ENCODE measurements at places on chromosomes 4 and X.
A peak's percentile ranks its signal among the peaks of the same experiment; 100 is the strongest.

DNA sequence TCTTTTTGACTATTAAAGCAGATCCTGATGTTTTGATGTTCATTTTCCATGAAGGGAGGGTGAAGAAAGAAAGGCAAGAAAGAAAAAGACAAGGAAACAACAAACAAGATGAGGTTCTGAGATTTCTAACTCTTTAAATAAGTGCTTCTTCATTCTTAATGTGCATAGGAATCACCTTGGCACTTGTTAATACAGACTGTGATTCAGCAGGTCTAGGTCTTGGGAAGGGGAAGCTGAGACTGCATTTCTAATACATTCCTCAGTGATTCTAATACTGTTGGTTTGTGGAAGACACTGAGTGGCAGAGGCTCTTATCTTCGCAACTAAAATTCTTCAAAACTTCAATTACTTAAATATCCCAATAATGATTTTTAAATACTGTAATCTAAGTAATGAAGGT, 95.2 kb upstream of the NAP1L5 start:
- no peak for ATAC-seq

DNA sequence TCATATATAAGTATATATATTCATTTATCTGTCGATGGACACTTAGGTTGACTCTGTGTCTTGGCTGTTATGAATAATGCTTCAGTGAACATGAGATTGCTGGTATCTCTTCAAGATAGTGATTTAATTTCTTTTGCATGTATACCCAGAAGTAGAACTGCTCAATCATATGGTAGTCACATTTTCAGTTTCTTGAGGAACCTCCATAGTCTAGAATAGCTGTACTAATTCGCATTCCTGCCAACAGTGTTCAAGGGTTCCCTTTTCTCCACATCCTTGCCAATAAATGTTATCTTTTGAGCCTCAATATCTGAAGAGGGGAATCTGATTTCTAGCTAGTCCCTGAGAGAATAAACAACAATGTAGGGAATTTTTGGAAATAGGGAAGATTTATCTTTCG, 32.4 kb upstream of the CCNG2 start:
- ATAC-seq, result no peak

GRCh38 chrX:139647597-139647996, 60.4 kb downstream of the MCF2 start:
- ATAC-seq, result no peak

DNA sequence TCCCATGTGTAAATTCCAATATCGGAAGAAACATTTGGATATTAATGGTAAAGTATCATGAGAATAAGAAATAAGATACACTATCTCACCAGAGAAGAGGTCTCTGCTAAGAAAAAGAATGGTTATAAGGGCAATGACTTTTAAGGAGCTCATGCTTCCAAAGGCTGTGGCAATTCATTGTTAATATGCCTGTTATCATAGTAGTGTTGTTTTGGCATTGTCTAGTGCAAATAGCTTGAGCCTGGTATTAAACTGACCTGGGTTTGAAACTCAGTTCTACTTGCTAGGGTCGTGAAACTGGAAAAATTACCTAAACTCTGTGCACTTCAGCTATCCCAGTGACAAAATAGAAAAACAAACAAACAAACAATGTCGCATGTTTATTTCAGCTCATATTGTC, 8.8 kb downstream of the HPGDS start:
- no peak for ATAC-seq

- no peak for ATAC-seq
These were observed 14.7 kb upstream of the SEC24D start for GRCh38 chr4:118850488-118851173.

DNA sequence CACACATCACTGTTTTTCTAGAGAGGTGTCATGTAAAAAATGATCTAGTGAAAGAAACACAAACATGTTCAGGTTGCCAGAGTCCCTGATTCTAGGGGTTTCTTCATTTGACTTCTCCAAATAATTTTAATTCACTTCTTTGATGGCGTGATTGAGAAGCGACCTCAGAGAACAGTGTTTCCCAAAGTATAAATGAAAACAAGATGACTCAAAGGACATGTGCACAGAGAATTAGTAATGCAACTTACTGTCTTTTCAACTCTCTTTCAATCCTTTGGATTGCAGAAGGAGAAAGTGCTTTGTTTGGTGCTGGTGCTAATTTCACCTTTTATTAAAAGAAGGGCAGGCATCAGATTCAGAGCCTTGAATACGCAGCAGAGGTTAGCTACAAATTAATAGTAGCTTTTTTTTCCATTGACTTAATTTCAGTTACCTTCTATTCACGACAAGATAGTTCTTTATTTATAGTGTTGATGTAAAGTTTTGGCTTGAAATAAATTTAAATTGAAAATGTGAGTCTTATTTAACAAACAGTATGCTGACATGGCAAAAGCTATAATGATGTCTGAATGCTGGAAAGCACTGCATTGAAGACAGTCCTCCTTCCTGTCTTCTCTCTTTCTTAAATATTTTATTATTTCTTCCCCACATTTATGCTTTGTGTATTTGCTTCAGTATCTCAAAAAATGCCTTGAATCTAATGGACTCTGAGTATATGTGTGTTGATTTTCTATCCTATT, 85.1 kb downstream of the SLC10A7 start:
- no peak for ATAC-seq

- ATAC-seq, result no peak
These were observed 4.7 kb downstream of the NLRP2B start for GRCh38 chrX:57675320-57675719.

DNA sequence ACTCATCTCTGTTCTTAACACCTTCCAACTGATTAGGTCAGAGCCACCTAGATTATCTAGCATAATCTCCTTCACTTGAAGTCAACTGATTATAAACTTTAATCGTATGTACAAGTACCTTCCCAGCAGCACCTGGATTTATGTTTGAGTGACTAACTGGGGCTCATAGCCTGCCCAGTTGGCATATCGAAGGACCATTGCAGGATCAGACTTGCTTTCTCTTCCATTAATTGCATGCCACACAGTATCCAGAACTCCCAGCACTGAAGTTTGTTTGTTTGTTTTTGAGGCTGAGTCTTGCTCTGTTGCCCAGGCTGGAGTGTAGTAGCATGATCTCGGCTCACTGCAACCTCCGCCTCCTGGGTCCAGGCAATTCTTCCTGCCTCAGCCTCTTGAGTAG, 27.9 kb downstream of the GRK4 start:
- no peak for ATAC-seq

DNA sequence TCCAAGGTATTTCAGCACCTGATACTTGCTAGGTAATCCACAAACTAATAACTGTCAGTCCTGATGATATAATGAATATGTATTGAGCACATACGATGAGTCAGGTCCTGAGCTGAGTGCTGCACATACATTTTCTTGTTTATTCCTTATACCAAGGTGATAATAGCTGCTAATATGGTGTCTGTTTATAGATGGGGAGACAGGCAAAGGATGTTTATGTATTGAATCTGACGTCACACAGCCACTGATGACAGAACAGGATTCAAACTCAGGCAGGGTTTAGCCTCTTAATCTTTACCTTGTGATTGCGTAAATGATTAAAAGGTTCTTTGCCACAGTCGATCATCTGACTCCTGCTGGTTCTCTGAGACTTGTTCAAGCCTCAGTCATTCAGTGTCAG, 609.9 kb upstream of the CPEB2 start:
- ATAC-seq, result no peak

DNA sequence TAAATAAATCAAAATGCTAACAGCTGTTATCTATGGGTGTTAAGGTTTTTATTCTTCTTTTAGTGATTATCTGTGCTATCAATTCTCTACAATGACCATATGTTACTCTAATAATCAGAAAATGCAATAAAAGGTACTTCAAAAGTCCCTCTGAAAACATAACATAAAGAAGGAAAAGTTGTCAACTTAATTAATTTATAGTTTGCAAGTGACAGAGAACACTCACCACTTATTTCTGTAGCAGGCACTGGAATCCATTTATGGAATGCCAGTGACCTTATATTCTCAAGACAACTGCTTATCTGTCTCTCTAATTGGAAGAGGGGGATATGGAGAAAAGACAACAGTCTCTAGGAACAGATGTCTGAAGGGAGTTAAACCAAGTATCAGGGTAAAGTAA, 25.6 kb upstream of the PLS3 start:
- no peak for ATAC-seq

DNA sequence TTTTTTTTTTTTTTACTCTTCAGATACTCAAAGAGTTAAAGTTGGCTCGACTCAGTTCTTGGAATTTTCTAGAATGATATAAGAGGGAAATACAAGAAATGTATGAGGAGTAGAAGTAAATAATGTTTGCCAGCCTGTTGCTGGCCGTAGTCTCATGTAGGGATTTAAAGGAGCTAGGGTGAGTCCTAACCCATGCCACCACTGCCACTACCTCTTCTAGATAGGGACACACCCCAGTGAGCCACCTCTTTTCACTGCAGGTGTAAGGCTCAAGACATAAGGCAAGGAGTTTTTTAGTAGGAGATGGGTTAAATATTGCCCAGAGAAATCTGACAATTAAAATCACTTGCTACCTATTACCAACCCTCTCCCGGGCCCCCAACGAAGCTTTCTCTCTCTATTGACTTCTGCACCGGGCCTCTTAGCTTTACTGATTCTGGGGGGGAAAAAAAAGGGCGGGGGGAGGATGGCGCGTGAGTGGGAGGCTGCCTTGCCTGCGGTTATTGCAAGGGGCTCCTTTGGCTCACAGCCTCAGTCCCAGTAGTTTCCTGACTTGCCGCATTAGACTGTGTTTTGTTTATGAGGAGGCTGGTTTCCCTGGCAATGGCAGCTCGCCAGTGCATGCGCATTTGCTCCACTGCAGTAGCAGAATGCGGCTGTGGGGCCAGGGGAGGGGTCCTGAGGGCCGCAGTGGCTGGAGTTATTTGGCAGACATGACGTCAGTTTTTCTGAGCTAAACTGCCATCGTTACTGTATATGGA, 3.0 kb downstream of the LINC00632 start:
- ATAC-seq, result peak; percentile 10

GRCh38 chr4:113674251-113674650, 87.3 kb downstream of the CAMK2D start:
- ATAC-seq, result no peak

DNA sequence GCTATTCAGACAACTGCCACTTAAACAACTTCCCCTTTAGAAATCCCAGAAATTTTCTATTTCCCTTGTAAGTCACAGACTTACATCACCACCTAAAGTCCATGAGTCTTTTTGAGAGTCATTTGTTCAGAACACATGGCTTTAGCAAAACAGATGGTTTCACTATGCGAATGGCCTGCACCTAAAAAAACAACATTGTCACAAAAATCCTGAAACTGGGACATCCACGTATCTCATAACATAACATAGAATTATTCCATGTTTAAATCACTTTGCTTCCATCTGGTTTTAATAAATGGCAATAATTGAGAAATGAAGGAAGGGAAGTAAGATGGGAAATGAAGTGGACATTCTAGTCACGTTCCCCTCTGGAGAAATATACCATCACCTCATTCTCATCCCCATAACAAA, 155.3 kb upstream of the EDNRA start:
- ATAC-seq, result no peak

- ATAC-seq, result no peak
These were observed 120.6 kb upstream of the PAQR3 start for GRCh38 chr4:79059631-79060399.

DNA sequence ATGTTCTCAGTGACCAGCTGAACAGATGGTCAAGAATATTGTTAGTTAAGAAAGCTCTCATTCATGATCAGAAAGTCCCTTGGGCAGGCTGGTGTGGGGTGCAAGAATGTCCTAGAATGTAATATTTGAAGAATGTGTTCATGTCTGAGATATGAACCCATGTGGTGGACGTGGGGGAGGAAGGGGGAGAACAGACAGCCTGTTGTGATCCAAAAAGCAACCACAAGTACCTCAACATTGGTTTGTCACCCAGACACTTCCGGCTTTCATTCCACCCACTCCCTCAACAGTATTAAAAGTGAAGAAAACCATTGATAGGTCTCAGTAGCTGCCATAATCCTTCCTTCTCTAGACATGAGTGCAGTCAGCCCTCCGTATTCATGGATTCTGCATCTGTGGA, 82.2 kb downstream of the MAML3 start:
- no peak for ATAC-seq

DNA sequence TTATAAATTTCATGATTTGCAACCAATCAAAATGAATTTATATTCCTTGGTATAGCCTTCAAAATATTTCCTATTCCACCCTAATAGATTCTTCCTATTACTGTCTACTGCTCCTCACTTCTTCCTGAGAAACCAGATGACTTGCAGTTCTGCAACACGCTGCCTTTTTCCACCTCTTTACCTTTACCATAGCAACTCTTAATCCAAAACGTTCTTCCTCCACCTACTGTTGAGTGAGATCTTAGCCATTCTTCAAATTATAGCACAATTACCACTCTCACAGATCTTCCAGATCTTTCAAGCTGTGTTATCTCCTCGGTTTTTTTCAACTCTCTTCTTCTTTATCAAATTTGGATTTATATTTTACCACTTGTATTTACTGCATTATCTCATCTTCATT, 289.8 kb downstream of the ADGRL3 start:
- ATAC-seq, result no peak

DNA sequence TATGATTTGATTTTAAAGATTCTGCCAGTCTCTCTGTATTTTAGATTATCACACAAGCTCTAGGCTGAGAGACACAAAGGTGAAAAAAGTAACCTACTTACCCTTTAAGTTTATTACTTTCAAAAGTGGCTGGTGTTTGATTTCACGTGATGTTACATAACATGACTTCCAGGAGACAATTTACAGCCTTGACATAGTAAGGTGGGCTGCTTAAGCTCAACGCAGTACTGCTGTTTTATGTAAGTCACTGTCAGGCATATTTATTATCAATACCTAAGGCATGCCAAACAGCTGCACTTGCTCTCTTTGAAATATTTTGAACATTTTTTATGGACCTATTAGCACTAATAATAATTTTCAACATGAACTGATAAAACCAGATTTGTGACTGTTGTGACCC, 451.5 kb upstream of the FAM241A start:
- ATAC-seq, result no peak

DNA sequence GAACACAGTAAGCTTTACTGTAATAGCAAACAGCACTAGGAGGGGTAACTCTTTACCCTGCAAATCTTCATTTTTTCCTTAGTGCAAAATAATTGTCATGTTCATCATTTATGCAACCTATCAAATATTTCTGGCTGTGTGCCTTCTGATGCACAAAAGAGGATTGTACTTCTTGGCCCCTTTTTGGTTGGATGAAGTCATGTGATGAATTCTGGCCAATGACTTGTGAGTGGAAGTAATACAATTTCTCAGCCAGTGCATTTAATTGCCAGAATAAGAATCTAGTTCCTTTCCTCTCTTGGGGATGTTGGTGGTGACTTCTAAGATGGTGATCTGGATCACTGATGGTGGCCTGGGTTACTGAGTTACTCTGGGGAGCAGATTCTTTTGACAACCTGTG, 37.0 kb upstream of the GATB start:
- ATAC-seq, result no peak

- peak; percentile 36 for ATAC-seq
These were observed 81.0 kb downstream of the ADGRA3 start for GRCh38 chr4:22434895-22435294.

- no peak for ATAC-seq
These were observed 769.8 kb upstream of the NDST4 start for GRCh38 chr4:115883231-115883630.

- no peak for ATAC-seq
These were observed 19.5 kb upstream of the HADH start for GRCh38 chr4:107970063-107970798.
